Cardiac septum (tissue), 1 donor: ENCODE measurements at places on chromosomes 11 and 22. TPM values are rescaled to one million over a fixed set of nuclear protein-coding genes. Genes with fewer than 3 reads are reported as not detected.

Gene MRPL48
- 30.8 TPM for total RNA-seq

Gene OR5P2
- total RNA-seq, result not detected

Gene DEPDC7
- 0.30 TPM for total RNA-seq

Gene CDC42BPG
- total RNA-seq, result 1.2 TPM

Gene PGM2L1
- 1.8 TPM for total RNA-seq

Gene CARD16
- 6.6 TPM for total RNA-seq

Gene ALDH3B1
- 5.1 TPM for total RNA-seq

Gene PRDM11
- total RNA-seq, result 20.7 TPM

Gene SNU13
- 149 TPM for total RNA-seq

Gene MRGPRX4
- not detected for total RNA-seq

Gene SCN4B
- 17.0 TPM for total RNA-seq

Gene KCNK7
- 1.5 TPM for total RNA-seq

Gene C11orf42
- not detected for total RNA-seq

Gene ZP1
- total RNA-seq, result not detected

Gene APOA4
- not detected for total RNA-seq

Gene FBLN1
- total RNA-seq, result 70.1 TPM

Gene GLYAT
- total RNA-seq, result 0.22 TPM

Gene ANO9
- total RNA-seq, result 0.38 TPM

Gene GAS2
- total RNA-seq, result 14.3 TPM

Gene SRRD
- total RNA-seq, result 14.5 TPM
